Breast epithelium (tissue), 4 donors: ENCODE measurements at places on chromosomes 12 and 14.

DNA sequence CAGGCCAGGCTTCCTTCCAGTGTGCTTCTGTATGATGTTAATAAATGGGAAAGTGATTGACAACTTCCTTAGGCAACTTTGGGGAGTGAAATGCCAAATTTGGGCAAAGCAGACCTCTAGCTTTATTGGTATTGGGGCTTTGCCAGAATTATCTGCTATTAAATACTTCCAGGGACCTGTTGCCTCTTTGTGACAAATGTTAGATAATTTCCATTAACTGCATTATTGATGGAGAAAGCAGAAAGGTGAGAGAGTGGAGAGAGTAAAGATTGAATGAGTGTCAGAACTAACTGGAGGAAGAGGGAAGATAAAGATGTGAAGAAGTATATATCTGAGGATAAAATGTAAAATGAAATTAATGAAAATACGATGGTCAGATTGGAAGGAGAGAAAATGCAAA, 94.5 kb downstream of the CACNA1C start:
- DNase-seq, result no peak

DNA sequence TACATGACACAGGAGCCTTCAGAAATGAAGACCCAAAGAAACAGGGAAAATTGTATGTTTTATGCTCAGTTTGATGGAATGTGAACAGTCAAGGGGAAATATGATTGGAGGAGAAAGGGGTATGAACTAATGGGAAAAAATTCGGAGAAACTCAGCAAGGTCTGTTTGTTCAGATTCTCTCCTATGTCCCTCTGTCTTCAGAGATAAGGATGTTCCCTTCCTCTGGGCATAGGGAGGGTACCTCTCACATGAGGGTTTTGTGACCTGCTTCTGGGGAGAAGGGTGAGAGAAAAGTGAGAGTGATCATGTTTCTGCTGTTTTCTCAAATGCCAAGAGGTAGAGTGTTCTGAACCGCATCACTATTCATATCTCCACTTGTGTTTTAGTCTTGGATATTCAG, 26.6 kb upstream of the LIMA1 start:
- no peak for DNase-seq

- DNase-seq, result no peak
Observed at GRCh38 chr12:89383235-89384049, 31.1 kb upstream of the DUSP6 start.

DNA sequence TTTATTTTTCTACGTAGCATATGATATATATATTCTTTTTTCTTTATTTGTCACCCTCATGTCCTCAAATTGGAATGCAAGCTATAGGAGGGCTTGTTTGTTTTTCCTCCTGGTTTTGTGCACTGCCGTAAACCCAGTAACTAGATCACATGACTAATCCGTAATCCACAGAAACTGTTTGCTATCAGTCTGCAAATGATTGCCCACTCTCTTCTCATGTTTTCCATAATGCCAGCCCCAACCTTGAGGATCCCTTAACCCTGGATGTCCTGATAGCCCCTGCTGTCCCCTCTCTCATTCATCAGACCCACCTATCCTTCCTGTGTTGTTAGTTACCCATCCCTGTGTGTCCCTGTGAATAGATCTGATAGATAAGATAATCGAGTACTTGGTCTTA, 94.0 kb downstream of the TSPAN9 start:
- no peak for DNase-seq

DNA sequence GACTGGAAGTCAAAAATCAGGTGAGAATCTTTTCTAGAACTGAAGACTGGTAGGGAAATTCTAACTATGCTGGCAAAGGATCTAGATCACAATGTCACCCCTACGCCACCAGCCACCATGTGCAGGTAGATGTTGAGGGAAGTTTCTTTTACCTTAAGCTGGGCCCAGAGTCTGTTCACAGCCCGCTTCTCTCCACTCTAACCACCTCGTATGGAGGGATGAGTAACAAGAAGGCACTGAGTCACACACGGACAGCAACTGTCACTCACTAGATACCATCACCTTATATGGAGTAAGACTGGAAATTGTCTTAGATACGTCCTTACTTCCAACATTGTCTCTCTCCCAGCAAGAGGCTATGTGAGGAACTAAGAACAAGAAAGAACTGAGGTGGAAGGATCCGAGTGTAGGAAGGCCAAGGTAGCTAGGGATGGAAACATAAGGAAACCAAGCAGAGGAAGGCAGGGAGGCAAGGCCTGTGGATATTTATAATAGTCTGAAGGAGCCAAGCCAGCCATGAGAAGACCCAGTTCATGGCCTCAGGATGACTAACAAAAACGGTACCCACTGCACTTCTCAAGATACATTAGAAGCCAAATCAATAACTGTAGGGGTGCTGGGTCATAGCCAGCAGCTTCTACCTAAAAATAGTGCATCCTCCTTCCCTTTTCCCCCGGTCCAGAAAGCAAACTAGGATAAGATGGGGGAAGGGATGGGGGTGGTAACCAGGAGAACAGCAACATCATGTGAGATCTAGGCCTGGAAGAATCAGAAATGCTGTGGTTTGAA, 15.5 kb downstream of the REM2 start:
- no peak for DNase-seq

DNA sequence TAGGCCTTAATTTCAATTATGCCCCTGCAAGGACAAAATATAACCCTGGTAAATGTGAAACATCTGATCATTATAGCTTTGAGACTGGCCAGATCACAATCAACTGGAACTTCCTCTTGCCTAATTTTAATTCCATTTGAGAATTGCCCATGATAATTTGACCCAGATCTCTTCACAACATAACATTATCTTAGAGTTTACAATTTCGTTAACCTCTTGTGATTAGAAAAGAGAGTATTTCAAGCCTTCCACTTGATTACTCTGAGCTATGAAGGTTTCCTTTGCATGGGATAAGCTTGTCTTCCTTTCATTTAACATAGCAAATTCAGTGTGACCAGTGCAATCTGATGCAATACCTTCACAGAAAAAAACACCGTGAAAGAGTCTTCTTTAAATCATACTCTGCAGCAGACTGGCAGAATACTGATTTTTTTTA, 143.6 kb downstream of the DUSP6 start:
- DNase-seq, result no peak

DNA sequence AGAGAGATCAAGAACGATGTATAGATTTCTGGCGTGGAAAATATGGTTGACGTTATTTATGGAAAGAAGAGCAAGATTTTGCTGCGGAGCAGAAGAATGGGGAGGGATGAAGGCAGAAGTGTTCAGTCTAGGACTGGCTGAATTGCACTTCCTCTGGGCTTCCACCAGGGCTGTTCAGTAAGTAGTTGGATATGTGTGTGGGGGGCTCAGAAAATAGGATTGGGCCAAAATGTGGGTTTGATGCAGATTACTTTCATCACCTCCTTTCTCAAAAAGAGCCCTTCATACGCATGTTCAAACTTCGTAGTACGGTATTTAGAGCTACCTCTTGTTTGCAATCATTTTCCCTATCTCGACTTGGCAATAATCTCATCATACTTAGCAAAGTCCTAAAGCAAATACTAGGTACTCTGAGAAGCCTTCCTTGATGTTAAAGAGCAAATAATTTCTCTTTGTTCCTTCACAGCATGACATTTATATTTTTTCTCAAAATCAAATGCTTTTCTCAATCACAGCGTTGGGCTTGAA, 349.4 kb downstream of the NELL2 start:
- no peak for DNase-seq

- DNase-seq, result no peak
Observed at GRCh38 chr12:121720762-121721161, 8.2 kb downstream of the TMEM120B start.

- DNase-seq, result no peak
Observed at GRCh38 chr12:43148691-43149090, 403.3 kb downstream of the ADAMTS20 start.

GRCh38 chr14:50599700-50600444, 39.9 kb downstream of the ATL1 start:
- DNase-seq, result no peak

- DNase-seq, result no peak
Observed at GRCh38 chr12:55899082-55899481, 28.6 kb downstream of the PYM1 start.

DNA sequence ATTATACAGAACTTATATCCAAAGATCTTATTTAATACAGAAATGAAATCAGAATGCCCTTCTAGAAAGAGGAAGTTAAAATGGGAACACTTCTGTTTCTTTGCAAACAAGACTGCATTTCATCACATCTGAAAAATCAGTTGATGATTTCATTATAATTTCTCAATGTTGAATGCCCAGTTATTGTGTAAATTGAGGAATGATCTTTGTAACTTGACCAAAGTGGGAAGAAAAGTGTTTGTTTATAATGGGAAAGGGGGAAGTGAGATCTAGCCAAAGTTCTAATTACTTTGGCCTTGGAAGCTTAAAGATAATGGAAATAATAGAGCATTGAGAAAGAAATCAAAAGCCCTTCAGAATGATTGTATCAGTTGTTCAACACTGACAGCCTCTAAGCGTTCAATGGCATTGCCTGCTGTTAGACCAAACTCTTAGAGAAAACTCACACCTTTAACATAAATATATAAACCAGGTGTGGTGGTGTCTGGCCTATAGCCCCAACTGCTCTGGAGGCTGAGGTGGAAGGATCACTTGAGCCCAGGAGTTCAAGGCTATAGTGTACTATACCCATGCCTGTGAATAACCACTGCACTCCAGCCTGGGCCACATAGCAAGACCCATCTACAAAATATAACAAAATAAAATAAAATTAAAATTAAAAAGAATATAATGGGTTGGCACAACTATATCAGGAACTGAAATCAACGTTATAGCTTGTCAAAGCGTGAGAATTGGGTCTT, 9.9 kb upstream of the LYZ start:
- no peak for DNase-seq

DNA sequence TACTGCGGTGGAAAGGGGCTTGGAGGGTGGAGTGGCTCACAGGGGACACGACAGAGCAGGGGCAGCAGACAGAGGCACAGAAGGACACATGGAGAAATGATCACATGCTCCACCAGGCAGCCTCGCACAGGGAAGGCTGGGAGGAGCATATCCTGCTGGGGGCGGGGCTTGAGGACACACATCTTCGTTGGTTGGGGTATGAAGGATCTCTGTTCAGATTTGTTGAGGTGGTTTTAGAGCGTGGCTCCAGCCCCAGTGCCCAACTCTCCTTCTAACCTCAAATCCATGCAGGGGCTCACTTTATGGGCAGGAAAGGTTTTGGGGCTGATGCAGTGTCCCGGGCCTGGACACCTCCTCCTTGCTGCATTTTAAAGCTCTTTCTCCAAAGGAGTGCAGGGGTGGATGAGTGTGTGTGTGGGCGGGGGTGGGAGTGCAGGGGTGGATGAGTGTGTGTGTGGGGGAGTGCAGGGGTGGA, 733 bp upstream of the P3H3 start:
- DNase-seq, result peak; percentile 76

- DNase-seq, result no peak
Observed at GRCh38 chr12:53381731-53382630, 2.0 kb downstream of the SP1 start.

- no peak for DNase-seq
Observed at GRCh38 chr14:61343991-61344405, 22.6 kb downstream of the PRKCH start.

- DNase-seq, result no peak
Observed at GRCh38 chr12:114913871-114914801, 230.2 kb upstream of the TBX3 start.

- DNase-seq, result no peak
Observed at GRCh38 chr14:93137864-93138263, 22.1 kb upstream of the ITPK1 start.

DNA sequence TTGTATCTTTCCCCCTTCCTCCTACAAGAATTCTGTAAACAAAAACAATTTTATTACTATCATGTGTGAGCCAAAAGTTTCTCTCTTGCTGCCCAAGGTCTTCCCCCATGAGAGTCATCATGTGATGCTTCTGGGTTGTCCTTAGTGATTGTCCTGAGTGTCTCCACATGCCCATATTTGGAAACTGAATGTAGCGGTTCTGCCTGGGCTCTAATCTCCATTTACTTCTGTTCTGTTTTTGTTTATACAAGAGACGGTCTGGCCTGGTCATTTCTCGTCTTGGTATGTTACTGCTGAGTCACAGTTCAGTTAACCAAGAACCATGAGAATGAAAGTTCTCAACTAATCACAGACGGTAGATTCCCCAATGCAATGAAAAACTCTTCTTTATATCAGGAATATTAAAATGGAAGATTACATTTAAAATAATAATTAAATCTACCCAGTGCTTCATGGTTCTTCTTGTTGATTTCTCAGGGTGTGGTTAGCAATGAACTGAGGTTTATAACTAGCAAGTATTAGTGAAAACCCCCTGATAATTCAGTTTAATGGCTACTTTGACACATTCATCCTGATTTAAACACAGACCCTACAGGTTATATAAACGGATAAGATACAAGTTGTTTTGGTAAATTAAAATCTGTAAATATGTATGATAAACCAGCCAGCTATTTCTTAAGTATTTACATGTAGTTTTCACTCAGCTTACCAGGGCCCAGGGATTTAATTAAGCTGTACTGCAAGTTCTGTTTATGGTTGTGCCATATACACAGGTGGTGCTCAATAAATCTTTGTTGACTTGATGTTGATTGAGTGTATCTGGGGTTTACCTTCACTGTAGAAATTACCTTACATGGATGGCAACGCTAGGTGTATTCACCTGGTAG, 81.1 kb downstream of the PELI2 start:
- no peak for DNase-seq

GRCh38 chr12:113135178-113136127, at the start of gene RASAL1:
TSS of gene RASAL1 (minus strand) at chr12:113135761. CDS start at chr12:113135462, 299 bp downstream.
- DNase-seq, result peak; percentile 60

GRCh38 chr14:105331575-105332349, 17.2 kb downstream of the PACS2 start:
- no peak for DNase-seq

DNA sequence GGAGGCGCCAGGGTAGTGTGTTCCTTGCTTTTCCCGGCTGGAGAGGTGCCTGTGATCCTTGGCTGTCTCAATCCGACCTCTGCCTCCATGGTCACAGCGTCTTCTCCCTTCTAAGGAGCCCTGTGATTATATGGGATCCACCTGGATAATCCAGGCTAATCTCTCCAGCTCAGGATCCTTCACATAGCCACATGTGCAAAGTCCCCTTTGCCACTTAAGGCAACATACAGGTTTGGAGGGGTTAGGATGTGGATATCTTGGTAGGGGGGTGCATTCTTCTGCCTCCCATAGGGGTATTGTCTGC, 1.2 kb upstream of the HVCN1 start:
- DNase-seq, result no peak

- no peak for DNase-seq
Observed at GRCh38 chr14:51145246-51145645, 50.3 kb upstream of the TRIM9 start.

DNA sequence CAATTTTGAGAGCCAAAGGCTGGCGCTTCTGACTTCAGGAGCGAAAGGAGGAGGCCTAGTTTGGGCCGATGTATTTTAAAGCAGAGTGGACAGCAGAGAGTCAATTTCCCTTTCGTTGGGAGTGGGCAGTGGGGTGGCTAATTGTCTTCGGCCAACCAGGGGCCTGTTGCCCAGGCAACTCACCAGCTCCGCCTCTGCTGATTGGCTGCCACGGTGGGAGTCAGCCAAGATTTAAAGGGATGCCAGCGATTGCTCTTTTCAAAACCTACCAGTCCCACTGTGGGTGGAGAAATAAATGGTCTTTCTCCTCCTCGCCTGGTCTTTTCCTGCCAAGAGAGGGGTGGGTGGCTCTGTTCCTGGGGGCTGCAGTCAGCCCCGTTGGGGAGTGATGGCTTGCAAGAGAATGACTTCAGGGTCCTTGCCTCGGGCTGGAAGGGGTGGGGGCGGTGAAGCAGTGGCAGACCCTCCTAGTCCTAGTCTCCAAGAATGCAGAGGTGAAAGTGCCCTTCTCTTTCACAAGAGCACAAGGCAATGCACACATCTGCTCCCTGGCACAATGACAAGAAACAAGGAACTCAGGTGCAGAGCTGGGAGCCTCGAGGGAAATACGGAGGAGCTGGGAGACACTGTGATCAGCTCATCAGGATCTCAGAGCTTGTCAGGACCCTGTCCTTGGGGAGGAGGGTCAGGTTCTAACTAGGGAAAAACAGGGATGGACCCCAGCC, 37.7 kb downstream of the RASAL1 start:
- DNase-seq, result no peak
